ENCODE measurements at places on chromosomes 13 and 19. TPM values are rescaled to one million over a fixed set of nuclear protein-coding genes. Genes with fewer than 3 reads are reported as not detected.

DNA sequence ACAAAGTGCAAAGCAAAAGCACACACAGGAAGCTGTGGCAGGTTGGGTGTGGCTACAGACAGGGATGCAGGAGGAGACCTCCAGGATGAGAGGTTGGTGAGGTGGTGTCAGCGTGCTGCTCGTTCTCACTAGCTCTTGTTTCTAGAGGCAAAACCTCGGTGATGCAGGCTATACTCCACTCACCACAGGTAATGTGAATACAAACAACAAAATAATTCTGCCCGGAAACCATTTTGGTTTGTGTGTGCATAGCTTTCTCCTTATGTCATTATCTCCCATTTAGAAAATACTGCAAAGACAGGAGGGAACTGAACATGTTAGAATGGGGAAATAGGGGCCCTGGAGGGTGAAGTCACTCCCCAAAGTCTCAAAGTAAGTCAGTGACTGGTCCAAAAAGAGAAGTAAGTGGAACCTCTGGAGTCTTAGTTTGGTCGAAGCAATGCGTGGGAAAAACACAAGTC is 9.4 kb downstream of the LCP1 start:
- no peaks in the 10 kb centered on the region for H3K27me3 ChIP-seq
- H3K27ac ChIP-seq, result no peak overlapping the region
- DNase-seq, result no peak
- peaks cover 6% of the 10 kb centered on the region for H3K36me3 ChIP-seq
- H3K4me1 ChIP-seq, result peaks cover 31% of the 10 kb centered on the region
- H3K4me3 ChIP-seq, result no peak overlapping the region

DNA sequence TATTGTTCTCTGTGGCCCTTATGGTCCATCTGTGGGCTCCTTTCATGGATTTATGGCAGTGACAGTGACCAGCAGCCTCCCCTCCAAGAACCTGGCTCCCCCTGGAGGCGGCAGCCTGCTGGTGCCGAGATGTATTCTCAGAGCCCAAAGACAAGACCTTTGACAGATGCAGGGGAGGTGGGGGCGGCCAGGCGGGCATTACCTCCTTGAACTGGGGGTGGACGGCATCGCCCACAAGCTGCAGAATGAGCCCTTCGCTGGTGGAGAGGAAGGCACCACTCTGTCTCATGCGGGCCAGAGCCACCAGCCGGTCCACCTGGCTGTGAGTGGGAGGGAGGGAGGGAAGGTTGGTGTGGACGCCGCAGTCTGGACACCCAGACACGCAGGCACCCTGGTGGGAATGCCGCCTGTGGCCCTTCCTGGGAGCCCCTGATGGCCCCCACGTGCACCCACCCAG is 6.6 kb downstream of the ISOC2 start:
- no peak for DNase-seq
- H3K4me1 ChIP-seq, result peaks cover 11% of the 10 kb centered on the region
- no peaks in the 10 kb centered on the region for H3K36me3 ChIP-seq
- H3K4me3 ChIP-seq, result no peak overlapping the region
- H3K27me3 ChIP-seq, result peaks cover 16% of the 10 kb centered on the region

DNA sequence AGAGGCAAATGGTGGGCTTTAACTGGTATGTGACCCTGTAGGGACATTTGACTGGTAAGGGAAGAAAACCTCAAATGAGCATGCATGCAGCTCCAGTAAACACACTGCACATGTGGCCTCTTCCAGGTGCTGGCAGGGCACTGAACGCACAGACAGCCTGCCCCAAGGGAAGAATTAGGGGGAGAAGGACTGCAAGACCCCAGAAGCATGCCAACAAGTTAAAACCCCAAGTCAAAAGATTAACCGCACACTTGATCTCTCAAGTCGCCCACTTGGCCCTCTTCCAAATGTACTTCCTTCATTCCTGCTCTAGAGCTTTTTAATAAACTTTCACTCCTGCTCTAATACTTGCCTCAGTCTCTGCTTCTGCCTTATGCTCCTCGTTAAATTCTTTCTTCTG is 46.9 kb upstream of the SLITRK1 start:
- H3K27ac ChIP-seq, result no peak overlapping the region
- DNase-seq, result no peak
- no peaks in the 10 kb centered on the region for H3K36me3 ChIP-seq
- no peak overlapping the region for H3K4me3 ChIP-seq
- no peaks in the 10 kb centered on the region for H3K27me3 ChIP-seq

DNA sequence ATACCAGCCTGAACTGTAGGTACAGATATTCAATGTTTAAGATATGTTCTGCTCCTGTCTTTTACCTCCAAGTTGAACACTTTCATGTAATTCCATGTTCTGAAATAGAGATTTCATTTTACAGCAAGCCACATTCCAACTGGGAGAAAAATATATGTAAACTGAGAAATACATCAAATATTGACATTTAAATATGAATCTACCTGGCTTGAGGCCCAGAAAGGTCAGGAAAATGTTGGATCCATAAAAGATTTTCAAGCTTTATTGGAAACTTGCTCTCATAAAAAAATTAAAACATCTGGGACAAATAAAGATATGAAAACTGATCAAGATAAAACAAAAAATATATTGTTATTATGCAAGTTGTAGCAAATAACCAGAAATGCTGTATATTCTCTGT is 1078.7 kb upstream of the ATXN8OS start:
- no peaks in the 10 kb centered on the region for H3K36me3 ChIP-seq
- no peak overlapping the region for H3K4me3 ChIP-seq
- DNase-seq, result no peak
- H3K27ac ChIP-seq, result no peak overlapping the region
- H3K27me3 ChIP-seq, result no peaks in the 10 kb centered on the region

DNA sequence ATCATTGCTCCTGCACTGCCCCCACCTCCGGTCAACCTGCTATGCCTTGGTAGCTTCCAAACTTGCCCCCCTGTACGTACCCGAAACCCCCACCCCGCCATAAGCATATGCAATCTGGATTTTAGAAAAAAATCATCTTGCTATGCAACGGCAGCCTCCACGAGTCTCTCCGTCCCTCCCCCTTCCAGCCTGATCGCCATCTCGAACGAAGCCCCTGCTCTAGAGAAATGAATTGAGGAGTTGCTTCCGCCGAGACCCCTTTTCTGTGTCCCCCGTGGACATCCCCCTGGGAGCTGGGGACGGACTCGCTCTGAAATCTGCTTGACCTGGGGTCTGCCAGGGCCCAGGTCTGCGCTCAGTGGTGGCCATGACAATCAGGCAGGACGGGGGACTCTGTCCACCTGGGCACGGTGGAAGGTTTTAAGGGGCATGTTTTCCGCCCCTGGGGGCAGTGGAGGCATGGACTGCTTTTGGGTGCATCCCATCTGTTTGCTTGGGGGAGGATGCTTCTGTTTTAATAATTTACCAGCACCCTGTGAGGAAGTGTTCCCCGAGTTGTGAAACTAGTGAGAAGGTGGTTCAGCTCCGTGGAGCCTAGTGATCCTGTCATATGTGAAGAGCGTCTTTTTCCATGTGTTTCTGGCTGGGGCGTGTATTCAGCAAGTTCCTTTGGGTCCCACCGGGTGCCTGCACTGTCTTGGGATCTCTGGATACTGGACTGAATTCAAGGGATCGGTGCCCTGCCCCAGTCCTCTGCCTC is 1.0 kb downstream of the KDM4B start:
- no peaks in the 10 kb centered on the region for H3K27me3 ChIP-seq
- no peak for DNase-seq
- H3K27ac ChIP-seq, result peak overlapping the region; percentile 53

DNA sequence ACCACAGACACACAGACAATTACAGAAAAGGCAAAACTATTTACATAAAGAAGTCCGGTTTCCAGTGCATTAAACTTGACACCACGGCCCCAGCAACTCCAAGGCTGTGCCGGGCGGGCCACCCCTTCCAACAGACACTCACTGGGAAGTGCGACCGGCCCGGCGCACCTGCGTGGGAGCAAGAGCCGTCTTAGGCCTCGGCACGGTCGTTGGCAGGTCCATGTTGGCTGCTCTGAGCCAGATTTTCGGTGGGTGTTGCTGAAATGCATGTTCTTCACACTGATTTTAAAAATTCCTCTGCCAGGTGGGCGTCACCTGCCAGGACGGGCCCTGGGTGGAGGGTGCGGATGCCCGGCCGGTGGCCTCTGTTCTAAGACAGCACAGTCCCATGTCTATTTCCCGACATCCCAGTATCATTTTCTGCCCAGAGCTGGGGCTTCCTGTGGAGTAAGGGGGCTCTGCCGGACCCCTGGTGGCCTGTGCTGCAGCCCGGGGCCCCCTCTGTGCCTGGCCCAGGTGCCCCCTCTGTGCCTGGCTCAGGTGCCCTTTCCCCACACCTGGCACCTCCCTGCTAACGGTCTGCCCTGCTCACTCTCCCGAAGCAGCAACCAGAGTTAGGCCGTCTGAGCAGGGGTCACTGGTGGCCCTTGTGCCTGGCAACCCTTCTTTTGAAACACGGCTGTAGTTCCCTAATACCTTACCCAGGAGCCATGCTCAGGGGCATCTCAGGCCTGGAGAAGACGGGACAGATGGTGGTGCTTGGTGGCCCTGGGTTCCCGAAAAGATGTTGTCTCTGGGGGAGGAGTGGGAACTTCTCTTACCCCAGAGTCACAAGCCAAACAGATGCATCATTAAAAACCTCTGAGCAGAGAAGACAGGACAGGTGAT is 9.2 kb downstream of the TMEM255B start:
- DNase-seq, result peak; percentile 40
- no peaks in the 10 kb centered on the region for H3K27me3 ChIP-seq
- H3K4me1 ChIP-seq, result no peaks in the 10 kb centered on the region
- no peak overlapping the region for H3K27ac ChIP-seq

DNA sequence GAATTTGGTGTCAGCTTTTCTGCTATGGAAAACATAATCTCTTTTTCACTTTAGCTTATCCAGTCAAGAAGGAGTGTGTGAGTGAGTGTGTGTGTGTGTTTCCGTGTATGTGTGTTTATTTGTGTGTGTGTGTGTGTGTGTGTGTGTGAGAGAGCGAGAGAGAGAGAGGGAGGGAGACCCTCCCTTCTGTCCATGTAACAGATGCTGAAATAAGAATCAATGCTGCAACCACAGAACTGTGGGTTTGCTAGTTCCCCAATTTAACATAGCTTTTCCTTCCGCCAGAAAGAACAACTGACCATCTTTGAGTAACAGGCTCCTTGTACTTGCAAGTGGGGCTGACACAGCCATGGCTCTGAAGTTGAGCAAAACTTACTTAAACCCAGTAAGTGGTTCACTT is 5.2 kb downstream of the LCP1 start:
- H3K36me3 ChIP-seq, result no peaks in the 10 kb centered on the region
- no peak for DNase-seq
- peak overlapping the region; percentile 55 for H3K27ac ChIP-seq
- peaks cover 12% of the 10 kb centered on the region for H3K4me1 ChIP-seq

DNA sequence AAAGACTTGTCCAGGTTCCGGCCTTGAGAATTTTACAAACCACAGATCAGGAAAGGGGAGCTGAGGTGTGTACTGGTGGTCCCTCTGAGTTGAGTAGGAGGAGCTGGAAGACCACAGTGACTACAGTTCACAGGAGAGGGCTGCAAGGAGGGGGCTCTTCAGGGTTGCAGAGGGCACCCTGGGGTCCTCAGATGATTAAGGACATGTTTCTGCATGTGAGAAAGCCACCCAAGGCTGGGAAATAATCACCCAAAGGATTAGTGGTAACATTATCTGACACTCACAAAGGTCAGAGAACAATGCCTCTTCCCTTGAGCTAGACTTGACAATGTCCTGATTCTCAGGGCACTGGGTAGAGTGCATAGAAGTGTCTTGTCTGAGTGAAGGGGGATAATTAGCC is 540.4 kb downstream of the IRS2 start:
- H3K4me1 ChIP-seq, result no peaks in the 10 kb centered on the region
- no peaks in the 10 kb centered on the region for H3K27me3 ChIP-seq
- DNase-seq, result no peak
- no peak overlapping the region for H3K4me3 ChIP-seq
- H3K27ac ChIP-seq, result no peak overlapping the region

- H3K27me3 ChIP-seq, result no peaks in the 10 kb centered on the region
- no peak overlapping the region for H3K4me3 ChIP-seq
- H3K36me3 ChIP-seq, result no peaks in the 10 kb centered on the region
- H3K4me1 ChIP-seq, result peaks cover 23% of the 10 kb centered on the region
Measured at GRCh38 chr13:110258876-110259631, 47.9 kb downstream of the COL4A1 start.

DNA sequence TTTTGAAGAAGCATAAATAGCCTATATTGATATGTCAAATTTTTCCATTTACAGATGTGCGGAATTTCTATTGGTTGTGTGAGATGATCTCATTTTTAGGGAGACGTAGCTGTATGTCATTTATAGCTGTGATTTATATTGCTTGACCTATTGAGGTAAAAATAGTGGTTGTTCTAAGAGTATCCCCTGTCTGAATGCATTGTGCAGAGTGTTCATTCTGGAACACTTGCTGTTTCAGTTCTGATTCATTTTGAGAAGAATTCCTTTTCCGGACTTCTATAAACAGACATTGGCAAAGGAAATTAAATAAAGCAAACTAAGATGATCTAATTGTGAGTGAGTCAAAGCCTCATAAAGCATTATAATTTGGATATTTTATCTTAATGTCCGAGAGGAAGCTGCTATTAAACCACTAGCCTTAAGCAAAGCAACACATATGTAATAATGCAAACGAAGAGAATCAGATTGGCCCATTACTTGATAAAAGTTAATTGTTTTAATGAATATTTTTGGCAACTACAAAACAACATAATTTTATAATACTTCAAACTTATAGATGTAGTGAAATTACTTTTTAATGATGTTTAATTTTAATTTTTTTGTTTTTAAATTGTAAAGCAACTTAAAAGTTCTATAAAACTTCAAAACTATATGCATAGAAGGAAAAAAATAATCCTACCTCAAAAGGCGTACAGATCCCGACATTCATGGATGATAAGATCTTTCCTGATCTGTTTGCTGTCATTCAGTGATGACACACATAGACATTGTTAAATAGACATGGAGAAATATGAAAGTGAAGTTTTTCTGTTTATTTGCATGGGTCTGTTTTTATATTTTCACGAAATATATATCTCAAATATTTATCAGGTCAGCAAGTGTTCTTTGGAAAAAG is 942.6 kb upstream of the SLC10A2 start:
- H3K4me3 ChIP-seq, result no peak overlapping the region
- H3K27ac ChIP-seq, result no peak overlapping the region
- DNase-seq, result no peak
- H3K27me3 ChIP-seq, result no peaks in the 10 kb centered on the region
- no peaks in the 10 kb centered on the region for H3K36me3 ChIP-seq

- H3K4me3 ChIP-seq, result no peak overlapping the region
- H3K27me3 ChIP-seq, result no peaks in the 10 kb centered on the region
- H3K4me1 ChIP-seq, result no peaks in the 10 kb centered on the region
Measured at GRCh38 chr13:28575200-28575599, 80.3 kb upstream of the FLT1 start.

- H3K27ac ChIP-seq, result no peak overlapping the region
- H3K4me1 ChIP-seq, result peaks cover 19% of the 10 kb centered on the region
- DNase-seq, result no peak
- H3K27me3 ChIP-seq, result no peaks in the 10 kb centered on the region
Measured at GRCh38 chr13:109790086-109790485, 3.7 kb upstream of the IRS2 start.

The RFPL4A gene
- not detected for total RNA-seq

The APLP1 gene
- 7.0 TPM for total RNA-seq

The CBLC gene
- total RNA-seq, result 3.2 TPM
